Heart right ventricle (tissue), 16 donors: ENCODE measurements at places on chromosomes 6 and 20. TPM values are rescaled to one million over a fixed set of nuclear protein-coding genes. Genes with fewer than 3 reads are reported as not detected.

Gene TOX2
- 2.0 TPM for polyA plus RNA-seq

Gene NOX3
- not detected for polyA plus RNA-seq

Gene PDYN
- not detected for polyA plus RNA-seq

Gene KHDC1L
- polyA plus RNA-seq = not detected

Gene AURKA
- polyA plus RNA-seq = 11.0 TPM

Gene SYNGAP1
- 3.1 TPM for polyA plus RNA-seq

Gene PPP1R14C
- 41.9 TPM for polyA plus RNA-seq

Gene KIF16B
- 12.9 TPM for polyA plus RNA-seq

Gene FLOT1
- 233 TPM for polyA plus RNA-seq

Gene ITPR3
- polyA plus RNA-seq = 12.6 TPM

Gene FNDC11
- polyA plus RNA-seq = 0.19 TPM

Gene BTN1A1
- not detected for polyA plus RNA-seq

Gene TSBP1
- polyA plus RNA-seq = not detected

Gene TTI1
- polyA plus RNA-seq = 8.3 TPM

Gene OR2H2
- not detected for polyA plus RNA-seq

Gene OPN5
- polyA plus RNA-seq = 0.15 TPM

Gene LTB
- polyA plus RNA-seq = 0.65 TPM

Gene CASS4
- polyA plus RNA-seq = 0.37 TPM

Gene MATN4
- polyA plus RNA-seq = 0.06 TPM

Gene MRPL18
- 116 TPM for polyA plus RNA-seq

Gene RBM24
- polyA plus RNA-seq = 62.4 TPM

Gene ZSWIM3
- polyA plus RNA-seq = 1.5 TPM

Gene LPA
- polyA plus RNA-seq = not detected

Gene ACTL10
- polyA plus RNA-seq = 0.59 TPM

Gene NMBR
- polyA plus RNA-seq = not detected

Gene MUCL3
- polyA plus RNA-seq = not detected

Gene BPIFA1
- polyA plus RNA-seq = not detected

Gene SIRPD
- not detected for polyA plus RNA-seq

Gene SUMO4
- polyA plus RNA-seq = 0.37 TPM

Gene IRF4
- 0.15 TPM for polyA plus RNA-seq

Gene SAMD10
- polyA plus RNA-seq = 3.9 TPM

Gene CD40
- 9.3 TPM for polyA plus RNA-seq

Gene FAM83B
- 0.22 TPM for polyA plus RNA-seq
